Naive thymus-derived CD8-positive, alpha-beta T cell (primary cell): ENCODE measurements at places on chromosomes 4 and X.

DNA sequence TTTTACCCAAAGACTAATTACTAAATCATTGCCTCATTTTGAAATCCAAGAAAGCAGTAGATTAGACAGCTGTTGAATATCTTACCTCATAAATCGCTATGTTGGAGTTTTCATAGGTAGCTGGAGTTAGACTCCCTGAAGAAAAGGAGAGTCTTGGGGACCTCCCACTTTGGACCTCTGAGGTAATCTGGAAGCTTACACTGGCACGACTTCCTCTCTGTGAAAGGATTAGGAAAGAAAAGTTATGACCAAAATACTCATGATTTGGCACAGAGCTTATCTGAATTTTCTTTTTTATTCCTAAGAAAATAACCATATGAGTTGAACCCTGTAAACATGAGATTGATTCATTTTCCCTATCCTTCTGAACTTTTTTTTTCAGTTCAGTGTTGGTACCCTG, 40.6 kb downstream of the GUCY2F start:
- no peak for DNase-seq

- DNase-seq = no peak
Observed at GRCh38 chr4:83389756-83390505, 55.3 kb upstream of the HPSE start.

DNA sequence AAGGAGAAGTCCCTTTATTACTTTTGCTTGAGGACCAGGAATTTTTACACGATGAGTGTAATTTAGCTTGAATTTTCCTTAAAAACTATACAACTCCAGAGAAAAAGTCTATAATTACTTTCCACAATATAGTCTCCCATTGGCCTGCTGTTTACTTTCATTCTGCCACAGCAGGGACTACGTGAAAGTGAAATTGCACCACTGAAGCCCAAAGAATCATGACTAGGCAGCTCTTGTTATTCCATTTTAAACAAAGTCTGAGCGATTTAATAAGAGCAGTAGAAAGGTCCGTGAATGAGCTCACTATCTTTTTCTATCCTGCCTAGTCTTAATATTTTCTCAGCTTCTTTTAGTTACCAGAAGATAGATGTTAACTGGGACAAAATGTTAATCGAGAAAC, 68.6 kb downstream of the ADGRG4 start:
- no peak for DNase-seq

DNA sequence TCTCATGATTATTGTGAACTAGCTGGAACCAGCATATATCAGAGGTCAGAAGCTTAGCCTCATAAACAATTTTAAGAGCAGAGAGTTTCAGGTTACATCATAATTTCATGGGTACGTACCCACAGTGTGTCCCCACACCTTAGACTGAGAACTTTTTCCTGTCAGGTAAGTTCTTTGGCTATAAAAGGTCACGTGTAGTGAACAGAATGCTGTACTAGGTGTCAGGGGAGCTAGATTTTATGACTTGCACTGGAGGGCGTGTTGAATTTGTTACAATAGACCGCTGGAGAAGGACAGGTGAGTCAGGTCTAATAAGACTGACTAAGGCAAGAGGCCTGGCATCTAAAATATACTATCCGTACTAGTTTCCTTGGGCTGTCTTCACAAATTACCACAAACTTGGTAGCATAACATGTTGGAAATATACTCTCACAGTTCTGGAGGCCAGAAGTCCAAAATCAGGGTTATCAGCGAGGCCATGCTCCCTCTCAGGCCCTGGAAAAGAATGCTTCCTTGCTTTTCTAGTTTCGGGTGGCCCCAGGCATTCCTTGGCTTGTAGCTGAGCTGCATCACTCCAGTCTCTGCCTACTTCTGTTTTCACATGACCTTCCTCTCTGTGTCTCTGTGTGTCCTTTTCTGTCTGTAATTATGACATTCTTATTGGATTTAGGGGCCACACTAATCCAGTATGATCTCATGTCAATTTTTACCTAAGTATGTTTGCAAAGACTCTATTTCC, 512.0 kb upstream of the NR3C2 start:
- DNase-seq = no peak

GRCh38 chr4:76447393-76447851, 12.4 kb downstream of the SHROOM3 start:
- DNase-seq = no peak

- no peak for DNase-seq
Observed at GRCh38 chr4:179762840-179763239, 2320.6 kb upstream of the AGA start.

DNA sequence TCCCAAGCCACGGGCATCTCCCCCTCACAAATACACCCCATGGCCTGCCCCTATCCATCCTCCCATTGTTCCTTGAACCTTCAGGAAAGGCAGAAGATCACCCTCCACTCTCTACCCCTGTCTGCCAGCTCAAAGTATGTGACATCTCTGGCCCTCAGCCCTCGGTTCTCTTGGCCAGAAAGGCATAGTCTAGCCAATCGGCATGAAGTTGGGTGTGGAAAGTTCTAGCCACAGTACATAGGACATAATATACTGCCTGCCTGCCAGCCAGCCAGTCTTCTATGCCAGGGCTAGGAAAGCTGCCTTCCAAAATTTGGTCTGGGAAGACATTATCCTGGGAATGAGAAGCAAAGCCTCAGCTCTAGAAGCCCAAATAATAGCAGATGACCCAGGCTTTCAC, 3.2 kb upstream of the PLP1 start:
- no peak for DNase-seq

DNA sequence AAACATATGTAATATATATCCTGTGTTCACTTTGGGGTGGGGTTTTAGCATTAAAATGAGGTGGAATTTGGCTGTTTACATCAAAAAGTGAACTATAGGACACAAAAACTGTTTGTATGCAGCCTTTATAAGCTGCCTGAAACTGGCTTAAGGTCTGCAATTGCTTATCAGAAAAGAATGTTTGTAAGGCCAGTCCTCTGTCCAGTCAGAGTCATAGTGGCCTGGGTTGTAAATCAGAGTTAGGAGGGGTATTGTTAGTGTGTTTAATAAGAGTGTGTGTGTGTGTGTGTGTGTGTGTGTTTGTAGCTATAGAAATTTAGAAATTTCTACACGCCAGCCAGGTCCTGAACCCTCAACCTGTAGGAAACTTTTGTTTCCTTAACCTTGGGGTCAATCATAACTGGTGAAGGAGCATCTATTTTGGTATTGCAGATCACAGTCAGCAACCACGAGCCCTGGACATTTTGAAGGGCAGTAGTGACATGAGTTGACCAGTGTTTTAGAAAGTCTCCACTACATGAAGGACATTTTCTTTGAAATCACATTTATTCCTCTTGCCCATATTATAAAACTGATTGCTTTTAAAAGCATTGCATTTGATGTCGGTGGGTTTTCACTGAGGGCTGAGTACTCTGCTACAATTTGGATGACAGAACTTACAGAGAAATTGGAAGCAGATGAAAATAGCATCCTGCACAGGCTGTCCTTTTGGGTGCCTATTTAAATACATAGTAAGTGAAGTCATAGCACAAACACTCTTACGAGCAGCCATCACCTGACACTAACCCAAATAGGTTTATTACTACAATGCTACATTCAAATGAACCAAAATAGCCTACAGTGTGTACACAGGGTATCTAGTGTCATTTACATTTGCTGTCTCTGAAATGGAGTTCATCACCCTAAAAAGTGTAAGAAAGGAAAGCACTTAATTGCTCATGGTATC, 11.2 kb upstream of the TMEM154 start:
- DNase-seq = no peak

- no peak for DNase-seq
Observed at GRCh38 chr4:2964706-2965258, 1.4 kb downstream of the GRK4 start.

DNA sequence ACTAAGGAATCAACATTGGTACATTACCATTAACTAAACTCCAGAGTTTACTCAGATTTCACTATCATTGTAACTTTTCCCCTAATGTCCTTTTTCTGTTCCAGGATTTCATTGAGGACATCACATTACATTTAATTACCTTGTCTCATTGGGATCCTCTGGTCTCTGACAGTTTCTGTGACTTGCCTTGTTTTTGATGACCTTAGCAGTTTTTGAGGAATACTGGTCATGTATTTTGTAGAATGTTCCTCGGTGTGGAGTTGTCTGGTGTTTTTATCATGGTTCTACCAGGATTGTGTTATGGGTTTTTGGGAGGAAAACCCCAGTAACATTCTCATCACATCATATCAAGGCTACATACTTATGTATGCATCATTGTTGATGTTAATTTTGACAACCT, 95.6 kb upstream of the TBC1D9 start:
- DNase-seq = no peak

DNA sequence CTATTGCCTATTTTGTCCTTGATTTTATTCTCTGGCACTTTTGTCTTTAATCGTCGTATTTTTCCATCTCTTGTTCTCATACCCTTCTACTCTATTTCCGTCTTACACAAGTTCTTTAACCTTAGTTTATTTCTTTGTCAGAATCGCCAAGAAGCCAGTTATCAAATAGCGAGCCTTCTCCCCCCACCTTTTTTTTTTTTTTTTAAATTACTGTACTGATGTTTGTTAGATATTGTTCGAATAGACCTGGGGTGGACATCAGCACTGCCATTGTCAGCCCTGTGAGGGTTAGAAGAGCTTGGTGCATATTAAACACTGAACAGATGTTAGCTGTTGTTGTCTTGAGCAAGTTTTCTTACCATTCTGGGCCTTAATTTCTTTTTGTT, 1.2 kb downstream of the SPCS3 start:
- DNase-seq = no peak

DNA sequence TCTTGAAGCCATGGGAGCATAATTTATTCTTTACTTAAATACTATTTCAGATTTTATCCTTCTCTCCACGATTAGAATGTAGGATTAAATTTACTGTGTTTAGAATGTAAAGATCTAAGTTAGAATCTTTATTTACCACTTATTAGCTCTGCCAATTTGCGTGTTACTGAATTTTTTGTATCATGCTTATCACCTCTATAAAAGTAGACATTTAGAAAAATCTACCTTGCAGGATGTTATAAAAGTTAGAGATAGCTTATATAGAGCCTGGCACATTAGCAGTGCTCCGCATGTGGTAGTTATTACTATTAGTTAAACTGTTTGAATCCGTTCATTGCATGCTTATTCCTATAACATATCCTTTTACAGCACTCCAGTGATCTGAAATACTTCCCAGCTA, 97.9 kb downstream of the BANK1 start:
- no peak for DNase-seq

DNA sequence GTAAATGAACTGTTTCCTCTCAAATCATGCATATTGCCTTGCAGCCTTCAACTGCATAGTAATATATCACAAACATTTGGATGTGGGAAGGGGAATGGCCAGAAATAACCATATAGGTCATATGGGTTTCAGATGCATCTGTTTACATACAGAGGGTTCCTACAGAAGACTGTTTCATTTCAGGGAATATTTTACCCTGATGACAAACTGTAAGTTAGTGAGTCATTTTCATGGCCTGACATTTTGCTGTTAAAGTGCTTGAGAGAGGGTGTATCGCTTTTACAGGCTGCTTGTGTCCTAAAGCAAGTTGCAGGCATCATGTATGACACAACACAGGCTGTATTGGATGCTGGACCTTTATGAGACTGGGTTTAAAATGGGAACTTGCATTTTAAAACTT, 25.5 kb upstream of the AMOT start:
- DNase-seq = no peak

DNA sequence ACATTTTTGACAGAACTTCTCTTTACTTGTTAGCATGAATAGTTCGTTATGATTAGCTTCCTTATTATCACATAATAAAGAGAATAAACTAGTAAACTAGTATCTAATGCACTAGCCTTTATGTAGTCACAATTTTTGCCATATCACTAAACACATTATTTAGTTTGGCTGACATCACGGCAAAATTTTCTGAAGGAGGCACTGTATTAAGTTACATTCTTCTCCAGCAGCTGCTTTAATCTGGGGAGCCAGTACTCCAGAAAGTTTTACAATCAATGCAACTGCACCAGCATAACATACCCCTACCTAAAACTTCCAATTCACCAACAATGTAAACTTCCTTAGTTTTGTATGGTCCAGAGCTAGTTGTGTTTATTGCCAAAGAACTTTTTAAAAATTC, 87.8 kb downstream of the FIP1L1 start:
- no peak for DNase-seq

GRCh38 chrX:96244955-96245354, 439.7 kb upstream of the DIAPH2 start:
- no peak for DNase-seq

GRCh38 chr4:54668014-54668611, 10.4 kb downstream of the KIT start:
- DNase-seq = no peak

- DNase-seq = no peak
Observed at GRCh38 chr4:90375081-90375480, 247.9 kb downstream of the CCSER1 start.

GRCh38 chr4:159764343-159764952, 661.6 kb downstream of the RAPGEF2 start:
- no peak for DNase-seq

DNA sequence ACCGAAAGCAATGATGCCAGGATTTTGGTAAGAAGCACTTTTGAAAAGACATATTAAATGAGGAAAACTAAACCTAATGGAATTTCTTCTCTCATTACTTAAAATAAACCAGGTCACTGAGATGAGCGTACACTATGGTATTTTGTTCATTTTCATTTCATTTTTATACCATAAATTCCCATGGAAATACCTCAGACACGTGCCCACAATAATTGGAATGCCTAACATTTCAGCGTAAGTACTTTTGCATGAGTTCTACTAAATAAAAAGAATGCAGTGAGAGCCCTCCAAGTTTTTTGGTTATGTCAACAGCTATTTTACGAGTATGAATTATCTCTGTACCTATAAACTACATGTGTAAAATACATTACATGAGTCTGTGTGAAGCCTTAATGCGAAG, 3.2 kb downstream of the CAMK2D start:
- DNase-seq = no peak

- no peak for DNase-seq
Observed at GRCh38 chrX:10620121-10620699, at the start of gene MID1. MID1 (minus strand) TSS chrX:10620585; CDS start chrX:10567547, 53,038 bp downstream.

GRCh38 chr4:124445071-124445470, 267.5 kb downstream of the ANKRD50 start:
- DNase-seq = no peak

DNA sequence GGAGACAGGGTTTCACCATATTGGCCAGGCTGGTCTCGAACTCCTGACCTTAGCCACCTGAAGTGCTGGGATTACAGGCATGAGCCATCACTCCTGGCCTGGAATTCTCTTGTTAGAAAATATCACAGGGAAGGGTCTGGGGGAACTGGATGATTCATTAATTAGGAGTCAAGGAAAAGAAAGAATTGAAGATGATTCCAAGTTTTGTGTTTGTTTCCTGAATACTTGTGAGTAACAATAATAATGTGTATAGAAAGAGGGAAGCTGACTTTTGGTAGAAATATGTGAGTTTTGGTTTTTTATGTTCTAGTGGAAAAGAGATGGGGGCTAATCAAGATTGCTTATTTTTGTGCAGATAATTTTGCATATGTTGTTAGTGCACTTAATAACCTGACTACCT, 77.3 kb upstream of the CLNK start:
- no peak for DNase-seq

- DNase-seq = no peak
Observed at GRCh38 chr4:139559687-139560086, 3.7 kb upstream of the SETD7 start.
